Mesendoderm (in vitro differentiated cells): ENCODE measurements at places on chromosomes 5 and 9.

DNA sequence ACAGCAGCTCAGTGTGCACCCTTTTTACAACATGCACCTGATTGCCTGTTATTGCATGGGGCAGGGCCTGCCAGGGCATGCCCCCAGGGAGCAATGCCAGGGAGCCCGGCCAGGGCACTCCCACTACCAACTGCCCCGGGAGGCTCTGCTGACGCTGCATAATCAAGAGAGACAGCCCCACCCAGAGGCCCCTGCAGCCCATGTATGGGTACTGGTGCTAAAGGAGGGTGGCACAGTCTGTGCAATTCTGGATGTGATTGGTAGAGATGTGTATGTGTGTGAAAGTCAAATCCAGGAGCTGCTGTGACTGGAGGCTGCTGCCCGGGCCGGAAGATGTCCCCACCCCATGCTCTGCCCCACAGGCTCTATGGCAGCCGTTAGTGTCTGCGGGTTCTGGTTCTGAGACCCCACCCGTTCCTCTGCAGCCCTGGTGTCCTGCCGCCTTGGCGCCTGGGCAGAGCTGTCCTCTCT, 3.9 kb upstream of the NEURL1B start:
- no peak overlapping the region for H3K4me3 ChIP-seq
- H3K27me3 ChIP-seq, result peaks cover 2% of the 10 kb centered on the region
- no peaks in the 10 kb centered on the region for H3K4me1 ChIP-seq
- DNase-seq, result no peak

DNA sequence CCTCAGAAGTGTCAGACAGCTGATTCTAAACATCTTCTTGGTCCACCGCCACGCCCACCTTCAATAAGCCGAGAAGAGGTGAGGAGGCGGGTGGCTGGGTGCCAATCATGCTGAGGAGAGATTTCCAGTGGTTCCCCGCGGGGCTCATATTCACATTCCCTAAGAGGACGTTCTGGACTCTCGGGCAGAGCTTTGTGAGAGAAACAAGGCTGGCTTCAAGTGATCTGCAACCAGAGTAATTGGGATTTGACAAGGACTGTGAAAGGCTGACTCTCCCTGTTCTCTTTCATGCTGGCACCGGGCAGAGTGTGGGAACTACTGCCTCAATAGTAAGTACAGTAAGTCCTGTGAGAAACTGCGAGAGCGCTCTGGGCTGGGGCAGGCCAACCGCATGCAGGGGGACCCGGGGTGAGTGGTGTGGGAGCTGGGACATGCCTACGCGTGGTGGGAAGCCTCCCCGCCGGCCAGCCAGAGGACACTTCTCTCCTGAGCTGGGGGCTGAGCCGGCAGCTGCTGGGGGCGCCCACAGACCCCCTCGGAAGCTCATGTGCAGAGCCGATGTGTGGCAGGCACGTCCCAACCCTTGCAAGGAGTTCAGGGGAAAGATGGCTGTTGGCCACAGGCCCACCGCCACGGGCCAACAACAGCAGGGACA, 110.9 kb downstream of the LIFR start:
- H3K27ac ChIP-seq, result no peak overlapping the region
- H3K4me3 ChIP-seq, result no peak overlapping the region
- no peaks in the 10 kb centered on the region for H3K36me3 ChIP-seq
- no peaks in the 10 kb centered on the region for H3K4me1 ChIP-seq
- H3K27me3 ChIP-seq, result no peaks in the 10 kb centered on the region

DNA sequence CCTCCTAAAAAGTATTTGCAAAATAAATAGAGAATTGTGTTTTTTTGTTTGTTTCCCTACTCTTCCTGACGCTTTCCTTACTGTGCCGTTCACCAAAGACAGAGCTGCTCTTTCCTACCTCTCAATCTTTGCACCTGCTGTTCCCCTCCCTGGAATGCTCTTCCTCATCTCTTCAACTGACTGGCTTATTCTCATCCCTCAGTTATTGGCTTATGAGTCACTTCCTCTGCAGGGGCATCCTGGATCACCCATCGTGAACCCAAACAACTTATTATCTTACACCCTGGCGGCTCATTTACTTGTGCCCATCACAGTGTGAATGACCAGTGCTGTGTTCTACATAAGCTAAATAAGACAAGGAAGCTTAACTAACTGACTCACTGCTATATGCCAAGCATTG, 36.1 kb upstream of the CCNG1 start:
- H3K27ac ChIP-seq, result no peak overlapping the region
- DNase-seq, result no peak
- H3K4me1 ChIP-seq, result no peaks in the 10 kb centered on the region
- no peaks in the 10 kb centered on the region for H3K36me3 ChIP-seq
- H3K4me3 ChIP-seq, result no peak overlapping the region

DNA sequence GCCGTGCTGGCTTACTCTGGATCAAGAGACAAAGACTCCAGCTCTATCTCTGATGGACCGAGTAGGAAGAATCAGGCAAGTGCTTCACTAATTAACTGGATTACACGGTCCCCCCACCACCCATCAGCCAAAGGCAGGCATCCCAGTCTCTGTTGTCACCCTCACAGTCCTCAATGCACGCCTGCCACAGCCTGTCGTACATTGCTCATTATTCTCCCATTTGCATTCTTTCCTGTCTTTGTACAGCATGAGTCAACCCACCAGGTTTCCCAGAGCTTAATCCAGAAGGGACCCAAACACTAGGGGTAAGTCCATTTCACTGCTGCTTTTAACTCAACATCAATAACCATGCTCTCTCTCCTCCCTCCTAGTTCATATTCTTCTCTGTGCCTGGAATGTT, 44.4 kb downstream of the PCA3 start:
- no peak overlapping the region for H3K4me3 ChIP-seq
- no peak overlapping the region for H3K27ac ChIP-seq
- DNase-seq, result no peak
- peaks cover 5% of the 10 kb centered on the region for H3K4me1 ChIP-seq

- no peak overlapping the region for H3K27ac ChIP-seq
- H3K4me1 ChIP-seq, result no peaks in the 10 kb centered on the region
- no peaks in the 10 kb centered on the region for H3K36me3 ChIP-seq
- H3K27me3 ChIP-seq, result no peaks in the 10 kb centered on the region
- peak; percentile 44 for DNase-seq
Measured at GRCh38 chr5:95081500-95081960, 203.4 kb downstream of the MCTP1 start.

GRCh38 chr5:168612996-168613395, 33.8 kb upstream of the PANK3 start:
- H3K36me3 ChIP-seq, result no peaks in the 10 kb centered on the region
- no peaks in the 10 kb centered on the region for H3K4me1 ChIP-seq
- no peak overlapping the region for H3K27ac ChIP-seq
- H3K27me3 ChIP-seq, result no peaks in the 10 kb centered on the region
